GM10248 (cell line): ENCODE measurements at places on chromosomes 5 and 9.

DNA sequence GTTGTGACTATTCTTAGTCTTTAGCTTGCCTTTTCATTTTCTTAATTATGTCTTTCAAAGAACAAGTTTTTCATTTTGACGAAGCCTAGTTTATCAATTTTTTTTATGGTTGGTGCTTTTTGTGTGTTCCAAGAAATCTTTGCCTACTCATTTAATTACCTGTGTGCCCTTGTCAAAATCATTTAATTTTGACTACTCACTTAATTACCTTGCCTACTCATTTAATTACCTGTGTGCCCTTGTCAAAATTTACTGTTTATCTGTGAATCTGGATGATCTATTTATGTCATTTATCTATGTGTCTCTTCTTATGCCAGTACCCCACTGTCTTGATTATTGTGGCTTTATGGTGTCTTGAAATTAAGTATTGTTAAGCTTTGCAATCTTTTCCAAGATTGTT is 63.9 kb downstream of the MTAP start:
- no peak for DNase-seq

DNA sequence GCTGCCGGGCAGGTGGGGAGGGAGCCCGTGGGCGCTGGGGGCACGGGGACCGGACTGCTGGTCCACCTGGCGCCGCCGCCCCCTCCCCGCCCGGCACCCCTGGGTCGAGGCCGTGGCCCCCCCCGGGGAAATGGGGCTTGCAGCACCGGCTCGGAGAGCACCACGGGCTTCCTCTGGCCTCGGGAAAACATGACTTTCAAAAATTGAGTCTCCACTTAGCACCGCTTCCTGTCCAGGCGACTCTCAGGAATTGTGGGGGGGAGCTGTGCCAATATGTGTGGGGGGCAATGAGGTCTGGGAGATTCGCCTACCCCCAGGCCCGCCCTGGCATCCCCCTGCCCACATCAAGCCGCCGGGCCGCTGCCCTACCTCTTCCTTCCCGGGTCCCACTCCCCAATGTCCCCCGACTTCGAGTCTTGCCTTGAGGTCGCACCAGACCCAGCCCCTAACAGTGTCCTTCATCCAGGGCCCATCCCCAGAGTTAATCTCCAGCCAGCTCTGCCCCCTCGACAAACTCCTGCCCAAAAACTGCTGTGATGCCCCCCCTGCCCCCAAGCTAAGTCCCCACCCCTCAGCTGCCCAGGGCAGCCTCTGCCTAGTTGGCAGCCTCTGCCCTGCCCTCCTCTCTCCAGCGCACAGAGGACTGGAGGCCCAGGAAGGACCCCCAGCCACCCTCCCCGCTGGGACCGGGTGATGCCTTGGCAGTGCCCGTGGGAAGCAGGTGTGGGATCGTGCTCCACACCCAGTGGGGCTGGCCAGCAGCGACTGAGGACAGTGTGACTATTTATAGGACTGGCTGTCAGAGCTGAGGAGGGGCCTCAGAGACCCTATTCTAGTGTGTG is 3.9 kb downstream of the EGFL7 start:
- DNase-seq = no peak

- DNase-seq = no peak
Measured at GRCh38 chr5:95816341-95816740, 6.2 kb downstream of the GLRX start.

- DNase-seq = no peak
Measured at GRCh38 chr5:14204785-14205321, 61.7 kb downstream of the TRIO start.

GRCh38 chr5:150596313-150596712 is 44.1 kb upstream of the SYNPO start:
- no peak for DNase-seq

DNA sequence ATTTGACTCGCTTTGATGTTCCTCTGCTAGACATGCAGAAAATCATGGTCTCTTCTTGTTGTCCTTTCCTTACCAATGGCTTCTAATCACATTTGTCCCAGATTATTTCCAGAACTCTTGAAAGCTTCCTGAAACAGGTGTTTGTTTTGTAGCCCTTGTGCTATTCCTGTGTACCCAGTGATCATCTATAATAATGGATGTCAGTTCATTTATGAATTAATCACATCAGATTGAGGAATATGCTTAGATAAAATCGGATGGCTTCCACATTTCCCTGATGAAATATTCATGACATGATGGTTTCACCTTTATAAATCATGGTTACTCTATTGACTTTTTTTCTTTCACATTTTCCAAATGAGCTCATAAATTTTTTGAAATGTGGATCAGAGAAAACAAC is 359.0 kb upstream of the DMAC1 start:
- DNase-seq = no peak

DNA sequence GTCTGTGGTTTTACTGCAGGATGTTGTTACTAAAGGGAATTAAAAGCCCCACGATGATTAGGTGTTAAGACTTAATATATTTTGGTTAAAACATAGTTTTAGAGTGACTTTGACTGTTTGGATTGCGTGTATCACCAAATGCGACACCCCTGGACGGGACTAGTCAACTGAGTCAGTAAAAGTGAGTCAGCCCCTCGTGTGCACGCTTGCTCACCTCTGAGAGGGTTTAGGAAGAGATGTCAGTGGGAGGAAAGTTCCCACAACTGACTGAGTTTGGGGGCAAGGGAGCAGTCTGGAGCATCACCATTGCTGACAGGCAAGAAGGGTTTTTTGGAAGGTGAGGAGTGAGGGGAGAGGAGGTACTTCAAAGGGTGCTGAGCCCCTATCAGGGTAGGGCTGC is 14.4 kb upstream of the DMRT3 start:
- DNase-seq = no peak

DNA sequence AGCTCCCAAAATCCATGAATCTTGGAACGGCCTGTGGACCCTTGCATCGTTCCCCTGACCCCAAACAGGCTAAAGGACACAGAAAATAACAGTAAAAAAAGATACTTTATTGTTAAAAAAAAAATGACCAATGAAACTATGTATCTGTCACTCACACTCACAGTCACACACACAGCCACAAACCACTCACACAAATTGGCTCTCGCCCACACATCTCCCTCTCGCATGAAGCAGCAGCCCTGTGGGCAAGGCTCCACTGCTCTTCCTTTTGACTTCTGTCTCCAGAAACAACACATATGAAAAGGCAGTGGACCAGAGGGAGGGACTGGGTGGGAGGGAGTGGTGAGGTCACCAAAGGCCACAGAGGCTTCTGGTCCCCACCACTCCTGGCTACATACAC is 56.6 kb downstream of the SLC36A1 start:
- DNase-seq = peak; percentile 36

GRCh38 chr9:129544761-129545160 is 76.1 kb downstream of the C9orf50 start:
- no peak for DNase-seq

DNA sequence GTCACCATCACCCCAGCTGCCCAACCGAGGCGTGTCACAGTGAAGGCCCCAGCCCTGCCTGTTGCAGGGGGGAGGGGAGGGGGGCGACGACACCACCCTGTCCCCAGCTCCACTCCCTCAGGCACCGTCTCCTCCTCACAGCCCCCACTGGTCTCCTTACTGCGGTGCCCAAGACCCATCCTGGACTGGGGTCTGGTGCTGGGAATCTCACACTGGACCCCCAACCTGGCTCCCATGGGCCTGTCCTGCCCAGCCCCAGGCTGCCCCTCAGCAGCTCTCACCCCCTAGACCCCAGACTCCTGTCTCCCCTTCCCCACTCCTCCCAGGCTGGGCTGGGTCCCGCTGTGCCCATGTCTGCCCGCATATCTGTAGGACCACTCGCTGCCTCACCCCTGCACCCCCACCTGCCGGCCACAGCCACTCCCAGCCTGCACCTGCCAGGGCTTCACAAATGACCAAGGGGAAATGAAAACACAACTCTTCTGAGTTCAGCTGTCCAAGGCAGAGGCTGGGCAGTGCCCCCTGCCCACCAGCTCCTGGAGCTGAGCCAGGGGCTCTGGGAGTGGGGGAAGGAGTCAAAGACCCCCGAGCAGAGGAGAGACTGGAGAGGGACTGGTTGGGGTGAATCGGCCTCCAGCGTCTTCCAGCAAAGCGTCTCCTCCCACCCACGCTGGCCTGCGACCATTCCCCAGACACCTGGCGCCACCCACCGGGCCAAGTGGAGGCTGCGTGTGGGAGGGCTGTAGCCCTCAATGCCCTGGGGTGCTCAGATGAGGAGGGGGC is 32.6 kb upstream of the EGFL7 start:
- DNase-seq = peak; percentile 81

GRCh38 chr9:4739587-4740387 is 1.2 kb downstream of the AK3 start:
- peak; percentile 24 for DNase-seq
